ENCODE measurements at places on chromosomes 16 and 17. TPM values are rescaled to one million over a fixed set of nuclear protein-coding genes. Genes with fewer than 3 reads are reported as not detected.

The LRRC75A gene
- 4.5 TPM for total RNA-seq

The RGS11 gene
- 8.9 TPM for total RNA-seq

DNA sequence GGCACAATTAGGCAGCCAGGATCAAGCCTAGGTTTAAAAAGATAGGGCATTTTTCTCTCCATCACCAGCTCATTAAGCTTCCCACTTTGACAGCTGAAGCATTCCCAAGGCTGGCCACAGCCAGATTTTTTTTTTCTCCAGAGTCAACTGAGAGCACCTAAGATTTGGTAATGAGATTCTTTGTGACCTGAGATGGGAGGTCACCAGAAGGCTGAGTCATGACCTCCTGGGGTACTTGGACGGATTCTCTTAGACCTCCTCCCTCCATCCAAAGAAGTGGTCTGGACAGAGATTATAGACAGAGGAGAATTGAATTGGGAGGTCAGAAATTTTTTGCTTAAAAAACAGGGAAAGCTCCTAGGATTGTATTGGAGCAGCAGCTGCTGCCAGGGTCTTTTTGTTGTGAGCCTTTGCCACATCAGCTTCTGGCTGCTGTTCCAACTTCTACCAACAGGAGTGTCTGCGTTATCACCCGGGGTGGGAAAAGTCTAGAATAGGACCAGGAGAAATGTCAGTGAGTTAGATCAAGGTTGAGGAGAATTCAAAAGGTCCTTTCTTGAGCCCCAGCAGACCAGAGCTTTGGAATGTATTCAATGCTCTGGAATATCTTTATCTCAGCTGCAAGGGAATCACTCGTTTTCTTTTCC, 221.2 kb upstream of the N4BP1 start:
- H3K4me1 ChIP-seq: no peaks in the 10 kb centered on the region
- no peaks in the 10 kb centered on the region for H3K36me3 ChIP-seq
- no peak overlapping the region for H3K27ac ChIP-seq
- H3K27me3 ChIP-seq: no peaks in the 10 kb centered on the region
- H3K4me3 ChIP-seq: no peak overlapping the region

- H3K27me3 ChIP-seq: no peaks in the 10 kb centered on the region
- no peaks in the 10 kb centered on the region for H3K4me1 ChIP-seq
- no peak overlapping the region for H3K27ac ChIP-seq
- peak; percentile 7 for DNase-seq
- H3K4me3 ChIP-seq: no peak overlapping the region
- no peaks in the 10 kb centered on the region for H3K36me3 ChIP-seq
Observed at GRCh38 chr17:14813649-14814370, 451.3 kb downstream of the PMP22 start.

DNA sequence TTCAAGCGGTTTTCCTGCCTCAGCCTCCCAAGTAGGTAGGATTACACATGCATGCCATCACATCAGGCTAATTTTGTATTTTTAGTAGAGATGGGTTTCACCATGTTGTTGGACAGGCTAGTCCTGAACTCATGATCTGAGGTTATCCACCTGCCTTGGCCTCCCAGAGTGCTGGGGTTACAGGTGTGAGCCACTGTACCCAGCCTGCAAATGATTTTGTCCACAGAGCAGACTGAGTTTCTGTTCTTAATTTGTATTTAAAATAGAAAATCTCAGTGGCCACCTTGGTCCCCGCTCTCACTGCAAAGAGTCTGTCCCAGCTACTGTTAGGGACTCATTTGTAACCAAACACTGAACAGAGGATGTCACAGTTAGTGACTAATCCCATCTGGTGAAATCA, 415.7 kb upstream of the RBFOX1 start:
- DNase-seq: no peak
- H3K36me3 ChIP-seq: no peaks in the 10 kb centered on the region
- H3K4me3 ChIP-seq: no peak overlapping the region
- H3K4me1 ChIP-seq: no peaks in the 10 kb centered on the region
- H3K27me3 ChIP-seq: no peaks in the 10 kb centered on the region

DNA sequence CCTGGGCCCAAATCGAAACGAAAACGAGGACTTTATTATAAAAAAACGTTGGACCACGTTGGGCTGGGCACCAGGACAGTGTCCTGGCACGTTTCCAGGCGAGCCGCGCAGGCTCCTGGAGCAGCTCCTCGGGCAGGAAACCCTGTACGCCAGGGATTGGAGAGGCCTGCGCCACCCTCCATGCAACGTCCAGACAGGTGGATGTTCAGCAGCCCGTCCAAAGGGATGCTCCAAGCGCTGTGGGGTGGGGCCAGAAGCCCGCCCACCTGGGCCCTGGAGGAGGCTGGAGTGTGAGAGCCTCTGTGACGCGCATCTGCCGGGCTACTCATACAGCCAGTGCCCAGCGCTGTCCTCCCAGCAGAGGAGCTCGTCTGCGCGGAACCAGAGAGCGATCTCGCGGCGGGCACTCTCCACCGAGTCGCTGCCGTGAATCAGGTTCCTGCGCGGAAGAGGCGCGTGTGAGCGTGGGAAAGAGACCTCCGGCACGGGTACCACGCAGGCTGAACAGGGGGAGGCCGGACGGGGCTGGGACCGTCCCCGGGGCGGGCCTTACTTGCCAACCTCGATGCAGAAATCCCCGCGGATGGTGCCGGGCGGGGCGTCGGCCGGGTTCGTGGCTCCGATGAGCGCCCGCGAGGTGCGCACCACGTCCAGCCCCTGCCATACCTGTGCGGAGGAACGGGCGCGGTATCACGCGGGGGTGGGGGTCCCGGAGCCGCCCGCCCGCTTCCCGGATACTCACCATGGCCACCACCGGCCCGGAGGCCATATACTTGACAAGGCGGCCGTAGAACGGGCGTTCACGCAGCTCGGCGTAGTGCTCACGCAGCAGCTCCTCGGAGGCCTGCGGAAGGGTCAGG, 785 bp downstream of the NME3 start:
- DNase-seq: no peak
- no peaks in the 10 kb centered on the region for H3K27me3 ChIP-seq
- no peak overlapping the region for H3K4me3 ChIP-seq
- no peak overlapping the region for H3K27ac ChIP-seq
- H3K36me3 ChIP-seq: no peaks in the 10 kb centered on the region

DNA sequence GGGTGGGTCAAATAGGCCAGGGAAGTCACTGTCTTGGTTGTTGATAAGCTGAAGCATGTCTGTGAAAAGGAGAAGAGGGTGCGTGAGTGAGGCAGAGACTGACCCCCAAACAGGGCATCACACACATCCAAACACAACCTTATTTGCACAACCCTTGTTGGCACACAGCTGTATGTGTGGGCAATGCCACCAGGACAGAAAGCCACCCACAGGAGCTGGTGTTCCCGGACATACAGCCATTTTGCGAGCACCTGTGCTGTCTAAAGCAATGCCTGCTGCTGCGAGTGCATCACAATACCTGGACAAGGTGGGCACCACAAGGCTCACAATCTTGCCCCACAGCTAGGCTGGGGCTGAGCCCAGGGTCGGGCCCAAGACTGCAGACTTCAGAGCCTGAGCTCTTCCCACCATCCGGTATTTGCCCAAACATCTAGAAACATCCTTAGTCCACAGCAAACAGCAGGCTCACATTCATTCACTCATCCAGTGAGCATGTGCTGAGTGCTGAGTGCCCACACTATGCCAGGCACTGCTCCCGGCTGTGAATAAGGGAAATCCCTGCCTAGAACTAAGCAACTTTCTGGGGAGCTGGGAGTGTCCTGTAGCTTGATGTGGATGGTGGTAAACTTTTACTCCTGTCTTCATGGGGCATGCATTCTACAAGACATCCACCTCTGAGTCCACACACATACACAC, 16.2 kb downstream of the SREBF1 start:
- H3K4me1 ChIP-seq: peaks cover 37% of the 10 kb centered on the region
- H3K4me3 ChIP-seq: no peak overlapping the region
- H3K27me3 ChIP-seq: no peaks in the 10 kb centered on the region
- H3K36me3 ChIP-seq: peaks cover 16% of the 10 kb centered on the region
- no peak for DNase-seq

DNA sequence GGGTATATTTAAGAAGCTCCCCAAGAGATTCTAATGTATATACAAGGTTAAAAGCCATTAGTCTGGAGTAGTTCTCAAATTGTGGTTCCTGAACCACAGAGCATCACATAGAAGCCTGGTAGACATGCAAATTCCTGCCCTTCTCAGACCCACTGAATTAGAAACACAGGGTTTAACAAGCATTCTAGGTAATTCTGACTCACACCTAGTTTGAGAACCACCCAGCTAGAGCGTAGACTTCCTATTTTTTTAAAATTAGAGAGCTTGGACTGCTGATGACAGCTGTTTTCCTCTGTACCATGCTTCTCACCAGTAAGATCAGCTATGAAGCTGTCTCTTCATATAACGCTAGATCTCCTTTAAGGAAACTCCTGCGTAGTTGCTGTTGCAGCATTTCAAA, 50.6 kb downstream of the HS3ST3B1 start:
- no peaks in the 10 kb centered on the region for H3K27me3 ChIP-seq
- H3K36me3 ChIP-seq: no peaks in the 10 kb centered on the region
- no peak for DNase-seq
- no peak overlapping the region for H3K27ac ChIP-seq
- no peaks in the 10 kb centered on the region for H3K4me1 ChIP-seq

- DNase-seq: no peak
- no peak overlapping the region for H3K4me3 ChIP-seq
- H3K27me3 ChIP-seq: no peaks in the 10 kb centered on the region
- H3K36me3 ChIP-seq: no peaks in the 10 kb centered on the region
- H3K4me1 ChIP-seq: peaks cover 11% of the 10 kb centered on the region
- no peak overlapping the region for H3K27ac ChIP-seq
Observed at GRCh38 chr17:37750768-37751475, 6.1 kb upstream of the HNF1B start.

The ITGA2B gene
- total RNA-seq: 5.9 TPM

DNA sequence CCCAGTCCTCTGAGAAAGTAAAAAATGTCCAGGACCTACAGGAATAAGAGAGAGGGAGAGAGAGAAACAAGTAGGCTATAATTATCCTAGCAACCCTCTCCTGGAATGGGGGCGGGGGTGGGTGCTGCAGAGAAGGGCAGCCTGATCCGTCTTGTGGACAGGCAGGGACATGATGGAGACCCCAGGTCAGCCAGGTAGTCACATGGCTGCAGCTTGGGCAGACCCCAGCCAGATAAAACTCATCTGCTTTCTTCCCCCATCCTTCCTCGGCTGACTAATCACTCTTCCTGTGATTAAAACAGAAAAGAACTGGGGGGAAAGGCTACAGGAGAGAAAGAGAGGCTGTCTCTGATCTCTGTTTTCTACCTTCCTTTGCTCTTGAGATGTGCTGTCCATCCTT, 32.6 kb downstream of the COPZ2 start:
- no peak overlapping the region for H3K27ac ChIP-seq
- no peak overlapping the region for H3K4me3 ChIP-seq
- no peaks in the 10 kb centered on the region for H3K36me3 ChIP-seq
- H3K4me1 ChIP-seq: peaks cover 14% of the 10 kb centered on the region
- no peaks in the 10 kb centered on the region for H3K27me3 ChIP-seq
- DNase-seq: no peak

DNA sequence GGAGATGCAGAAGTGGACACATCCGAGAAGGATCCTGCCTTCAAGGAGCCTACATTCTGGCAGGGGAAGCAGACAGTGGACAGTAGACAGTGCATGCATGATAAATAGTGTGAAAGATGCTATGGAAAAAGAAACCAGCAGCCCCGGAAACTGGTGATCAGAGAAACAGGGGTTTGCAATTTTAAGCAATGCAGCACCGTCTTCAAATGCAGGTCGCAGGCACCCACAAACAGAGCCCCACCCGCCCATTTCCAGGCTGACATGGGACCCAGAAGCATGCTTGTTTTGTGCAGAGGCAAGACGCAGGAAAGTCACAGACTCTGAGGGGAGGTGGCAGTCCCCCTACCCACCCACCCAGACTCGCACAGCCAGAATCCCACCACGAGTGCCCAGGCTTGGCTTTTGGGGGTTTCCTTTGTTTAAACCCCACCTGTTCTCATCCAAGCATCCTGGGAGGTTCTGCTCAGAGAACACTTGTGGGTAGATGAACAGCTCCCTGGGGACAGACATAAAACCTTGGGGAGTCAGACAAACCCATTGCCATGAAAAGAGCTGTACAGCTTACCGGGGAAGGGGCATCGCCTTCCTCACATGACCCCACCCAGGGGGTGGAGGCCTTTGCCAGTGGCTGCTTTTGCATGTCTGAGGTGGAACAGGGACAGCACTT, 114.3 kb downstream of the MGAT5B start:
- H3K4me3 ChIP-seq: no peak overlapping the region
- no peak for DNase-seq
- H3K27me3 ChIP-seq: no peaks in the 10 kb centered on the region
- H3K4me1 ChIP-seq: peaks cover 7% of the 10 kb centered on the region
- H3K27ac ChIP-seq: no peak overlapping the region
- no peaks in the 10 kb centered on the region for H3K36me3 ChIP-seq

Measured in Caco-2 (cell line).